ENCODE measurements at places on chromosomes 7 and 10.

DNA sequence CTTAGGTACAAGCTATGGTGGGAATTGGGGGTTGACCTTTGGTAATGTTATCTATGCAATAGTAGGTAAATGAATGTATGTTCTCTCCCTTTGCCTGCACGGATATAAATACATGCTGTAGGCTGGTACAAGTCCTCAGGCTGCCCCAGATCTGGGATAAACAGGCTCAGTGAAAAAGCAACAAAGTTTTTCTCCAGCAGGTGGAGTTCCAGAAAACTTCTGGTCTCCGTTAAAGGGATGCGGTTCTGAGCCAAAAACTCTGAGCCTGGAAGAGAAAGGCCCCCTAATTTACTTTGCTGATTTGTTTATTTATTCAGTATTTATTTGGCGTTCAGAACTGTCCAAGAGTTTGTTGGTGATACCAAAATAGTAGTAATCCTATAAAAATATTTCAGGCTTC lies 204.7 kb downstream of the ADRA2A start:
- DNase-seq = no peak

GRCh38 chr7:66146701-66147100 lies 32.1 kb downstream of the CRCP start:
- DNase-seq = no peak

GRCh38 chr7:100467638-100468373 lies 3.7 kb upstream of the SPACDR start:
- DNase-seq = no peak

DNA sequence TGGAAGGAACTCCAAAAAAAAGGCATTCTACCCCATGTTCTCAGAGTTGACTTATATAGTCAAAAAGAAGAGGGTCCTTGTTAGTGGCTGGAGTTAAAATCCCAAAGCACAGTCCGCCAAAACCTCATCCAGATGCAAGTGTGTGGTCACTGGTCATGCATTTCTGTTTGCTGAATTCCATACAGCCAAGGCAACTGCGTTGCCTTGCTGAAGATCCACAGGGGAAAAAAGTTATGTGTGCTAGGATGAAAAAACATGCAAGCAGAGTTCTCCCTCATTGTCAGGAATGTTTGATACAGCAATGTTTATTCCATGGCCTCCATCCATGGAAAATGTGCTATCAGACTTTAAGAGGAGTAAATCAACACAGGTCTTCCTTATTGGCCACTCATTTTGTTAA lies 213.1 kb downstream of the CREB5 start:
- no peak for DNase-seq

DNA sequence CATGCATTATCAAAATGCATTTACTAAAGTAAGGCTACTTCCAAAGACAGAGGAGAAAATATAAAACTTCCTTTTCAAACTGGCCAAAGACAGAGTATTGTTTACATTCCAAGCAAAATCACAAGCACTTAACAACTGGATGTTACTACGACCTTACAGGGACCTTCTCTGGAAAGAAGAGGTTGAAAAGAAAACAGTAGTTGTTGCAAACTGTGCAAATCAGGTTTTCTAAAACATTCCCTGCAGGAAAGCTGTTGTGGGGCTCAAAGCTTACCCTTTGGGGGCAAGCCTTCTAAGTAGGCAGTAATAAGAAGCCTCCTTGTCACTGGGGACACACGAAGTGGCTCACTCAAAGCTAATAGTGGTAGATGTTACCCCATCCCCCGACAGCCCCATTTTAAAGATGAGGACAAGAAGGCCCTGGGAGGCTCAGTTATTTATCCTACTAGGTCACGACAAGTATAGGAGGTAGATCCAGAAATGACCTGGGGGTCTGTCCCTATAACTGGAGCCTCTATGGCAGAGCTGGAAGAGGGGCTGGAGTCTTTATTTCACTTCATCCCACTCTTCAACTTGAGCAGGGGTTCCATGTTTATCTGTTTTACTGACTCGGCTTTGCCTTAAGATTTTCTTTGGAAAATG lies 46.6 kb downstream of the ATXN7L1 start:
- DNase-seq = no peak

DNA sequence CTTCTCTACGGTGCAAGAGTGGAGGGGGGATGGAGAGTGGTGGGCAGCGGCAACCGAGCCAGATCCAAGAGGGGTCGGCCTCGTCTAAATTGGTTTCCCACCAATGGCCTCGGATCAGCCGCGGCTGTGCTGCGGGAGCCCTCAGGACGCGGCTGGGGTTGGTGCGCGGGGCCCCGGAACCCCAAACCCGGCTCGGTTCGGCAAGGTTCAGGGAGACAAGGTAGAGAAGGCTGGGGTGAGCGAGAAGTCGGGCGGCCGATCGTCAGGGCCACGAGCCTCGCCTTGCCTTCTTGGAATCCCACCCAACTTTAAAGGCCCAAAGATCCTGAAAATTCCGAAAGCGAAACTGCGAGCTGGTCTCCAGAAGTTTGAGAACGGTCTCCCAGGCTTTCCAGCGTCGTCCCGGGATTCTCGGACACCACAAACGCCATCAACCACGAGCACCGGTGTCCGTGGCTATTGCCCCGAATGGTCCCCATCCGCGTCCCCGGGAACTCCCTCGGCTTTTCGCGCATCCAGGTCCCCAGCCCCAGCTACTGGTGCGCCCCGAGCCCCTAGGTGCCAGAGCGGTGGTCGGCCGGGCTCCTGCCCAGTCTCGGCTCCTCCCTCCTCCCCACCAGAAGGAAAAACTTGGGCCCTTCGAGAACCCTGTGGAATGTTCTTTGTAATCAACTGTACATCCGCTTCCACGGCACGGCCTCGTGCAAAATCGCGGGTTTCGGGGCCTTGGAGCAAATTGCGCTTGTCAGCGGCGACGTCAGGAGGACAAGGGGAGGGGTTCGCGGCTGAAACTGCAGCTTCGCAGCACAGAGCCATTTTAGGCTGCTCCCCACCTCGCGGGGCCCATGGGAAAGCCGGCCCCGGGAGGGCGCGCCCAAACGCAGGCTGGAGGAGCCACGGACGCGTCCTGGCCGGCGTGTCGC lies 3.2 kb downstream of the SFMBT2 start:
- peak; percentile 61 for DNase-seq

DNA sequence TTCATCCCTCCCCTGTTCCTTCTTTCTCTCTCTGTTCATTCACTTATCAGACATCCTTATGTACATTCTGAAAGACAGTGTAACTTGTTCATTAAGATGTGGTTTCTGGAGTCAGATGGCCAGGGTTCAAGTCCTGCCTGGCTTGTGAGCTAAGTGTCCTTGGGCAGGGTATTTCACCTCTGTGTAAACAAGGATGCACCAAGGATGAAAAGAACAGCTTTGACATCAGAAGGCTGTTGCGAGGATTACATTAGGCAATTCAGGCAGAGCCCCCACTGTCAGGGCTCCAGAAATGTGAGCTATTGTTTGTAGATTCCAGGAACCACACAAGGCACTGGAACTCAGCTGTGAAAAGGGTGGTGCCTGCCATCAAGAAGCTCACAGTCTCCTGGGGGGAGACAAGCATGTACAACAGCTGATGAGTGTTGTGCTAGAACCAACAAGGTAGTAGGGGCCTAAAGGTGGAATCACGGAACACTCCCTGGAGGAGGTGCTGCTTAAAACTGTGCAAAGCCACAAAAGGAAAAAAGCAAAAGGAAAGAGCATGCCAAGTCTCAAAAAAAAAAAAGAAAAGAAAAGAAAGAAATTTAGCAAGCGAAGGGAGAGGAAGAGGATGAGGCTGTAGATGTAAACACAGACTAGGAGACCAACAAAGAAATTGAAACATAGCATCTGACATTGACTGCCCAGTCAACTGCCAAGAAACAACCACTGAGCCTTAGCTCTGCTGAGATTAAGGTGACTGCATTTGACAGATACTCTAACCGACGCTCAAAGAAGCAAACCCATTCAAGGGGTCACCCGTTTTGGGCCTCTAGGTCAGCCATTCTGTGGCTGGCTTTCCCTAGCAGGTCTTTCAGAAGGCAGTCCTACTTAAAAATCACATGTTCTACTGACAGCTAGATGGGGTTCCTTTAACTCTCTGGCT lies 12.5 kb downstream of the PDLIM1 start:
- no peak for DNase-seq

GRCh38 chr10:47090903-47091302 lies 179.7 kb downstream of the PTPN20 start:
- DNase-seq = no peak

GRCh38 chr7:80528689-80529088 lies 16.8 kb upstream of the GNAT3 start:
- DNase-seq = no peak

DNA sequence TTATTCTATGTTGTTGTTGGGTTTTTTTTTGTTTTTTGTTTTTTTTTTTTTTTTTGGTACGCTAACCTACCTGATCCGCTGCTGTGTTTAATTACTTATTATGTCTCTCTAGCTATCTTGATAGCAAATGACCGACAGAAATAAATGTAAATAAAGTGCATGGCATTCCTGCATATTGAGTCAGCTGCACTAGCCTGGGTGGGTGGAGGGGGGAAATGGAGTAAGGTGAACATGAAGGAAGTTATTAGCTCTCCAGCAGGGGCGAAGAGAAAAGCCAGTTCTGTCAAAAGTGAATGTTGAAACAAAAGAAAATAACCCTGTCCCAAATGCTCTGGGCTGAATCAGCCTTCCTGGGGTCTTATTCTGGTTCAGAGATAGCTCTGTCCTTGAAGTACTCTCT lies 210.7 kb upstream of the MDFIC start:
- no peak for DNase-seq

- no peak for DNase-seq
These were observed 228.5 kb downstream of the CACNB2 start for GRCh38 chr10:18368682-18369081.

DNA sequence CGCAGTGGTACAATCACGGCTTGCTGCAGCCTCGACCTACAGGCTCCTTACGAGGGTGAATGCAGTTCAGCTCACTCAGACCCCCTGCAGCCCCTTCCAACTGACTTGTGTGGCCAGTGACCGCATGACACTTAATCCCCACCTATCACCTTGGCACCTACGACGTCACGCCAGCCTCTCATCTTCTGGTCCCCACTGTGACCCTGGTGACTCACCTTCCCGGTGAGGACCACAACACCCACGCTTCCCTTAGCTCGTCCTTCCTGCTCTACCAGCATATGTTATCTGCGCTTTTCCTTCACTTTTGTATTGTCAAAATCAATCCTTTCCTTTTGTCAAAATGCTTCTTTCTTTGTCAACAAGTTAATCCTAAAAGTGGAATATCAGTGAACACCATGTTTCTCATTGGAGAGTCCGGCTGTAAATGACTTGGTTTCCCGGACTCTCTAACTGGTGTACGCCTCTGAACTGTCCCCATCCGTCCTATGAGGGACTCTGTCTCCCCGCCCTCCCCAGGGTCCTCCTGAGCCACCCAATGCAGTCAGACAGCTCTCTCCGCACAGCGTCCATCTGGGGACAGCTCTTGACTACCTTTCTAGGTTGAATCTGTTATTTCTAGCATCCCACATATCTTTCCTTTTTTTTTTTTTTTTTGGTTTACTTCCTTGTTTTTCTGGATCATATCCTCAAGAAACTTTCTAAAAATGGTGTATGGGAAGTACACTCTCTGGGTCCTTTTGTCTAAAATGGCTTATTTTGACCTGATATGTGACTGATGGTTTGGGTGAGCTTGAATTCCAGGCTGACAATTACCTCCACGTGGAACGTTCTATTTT lies 37.3 kb downstream of the CFAP46 start:
- no peak for DNase-seq

- DNase-seq = no peak
These were observed 137.3 kb downstream of the ELMO1 start for GRCh38 chr7:37311355-37311754.

- DNase-seq = no peak
These were observed 142.6 kb downstream of the RNLS start for GRCh38 chr10:88440541-88440940.

DNA sequence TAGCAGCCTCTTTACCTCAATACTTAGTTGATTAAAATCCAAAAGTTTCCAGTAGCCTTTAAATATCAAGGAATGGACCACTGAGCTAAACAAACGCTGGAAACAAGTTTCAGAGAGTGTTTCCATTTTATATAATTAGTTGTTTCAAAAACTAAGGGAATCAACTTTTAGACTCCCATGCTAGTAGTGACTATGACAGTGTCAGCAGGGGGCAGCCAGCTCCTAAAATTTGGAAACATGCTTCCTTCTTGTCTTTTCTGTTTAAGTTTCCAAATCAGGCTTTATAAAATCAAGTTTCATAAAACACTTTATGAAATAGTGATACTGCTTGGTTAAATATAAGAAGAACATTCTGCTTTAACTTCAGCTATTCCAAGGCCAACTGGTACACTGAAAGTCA lies 138.2 kb upstream of the TMEM229A start:
- no peak for DNase-seq

DNA sequence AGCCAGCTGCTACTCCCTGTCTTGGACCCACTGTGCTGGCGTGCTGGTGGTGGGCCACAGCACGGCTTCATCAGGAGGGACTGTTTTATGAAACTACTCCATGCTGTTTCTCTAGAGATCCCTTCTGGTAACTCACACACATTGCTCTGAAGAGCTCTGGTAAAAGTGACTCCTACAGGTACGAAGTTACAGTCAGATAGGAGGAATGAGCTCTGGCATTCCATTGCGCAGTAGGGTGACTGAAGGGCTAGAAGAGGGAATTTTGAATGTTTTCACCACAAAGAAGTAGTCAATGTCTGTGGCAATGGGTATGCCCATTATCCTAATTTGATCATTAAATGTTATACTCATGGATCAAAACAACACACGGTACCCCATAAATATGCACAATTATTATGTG lies 609 bp downstream of the MAT1A start:
- DNase-seq = no peak

DNA sequence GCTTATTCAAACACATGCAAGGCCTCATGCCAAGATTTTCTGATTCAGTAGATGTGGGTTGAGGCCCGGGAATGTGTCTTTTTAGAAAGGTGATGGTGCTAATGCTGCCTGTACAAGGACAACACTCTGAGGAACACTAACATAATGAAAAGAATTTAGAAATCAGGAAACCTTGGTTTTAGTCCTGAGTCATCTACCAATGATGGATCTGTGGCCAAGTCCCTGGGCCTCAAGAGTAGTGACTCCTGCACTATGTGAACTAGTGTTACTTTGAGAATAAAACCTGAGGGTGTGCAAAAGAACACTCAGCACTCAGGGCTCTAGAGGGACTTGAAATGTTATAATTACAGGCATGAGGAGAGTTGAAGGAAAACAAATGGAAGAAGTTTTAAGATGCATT lies 741.7 kb upstream of the GALNT17 start:
- DNase-seq = no peak

DNA sequence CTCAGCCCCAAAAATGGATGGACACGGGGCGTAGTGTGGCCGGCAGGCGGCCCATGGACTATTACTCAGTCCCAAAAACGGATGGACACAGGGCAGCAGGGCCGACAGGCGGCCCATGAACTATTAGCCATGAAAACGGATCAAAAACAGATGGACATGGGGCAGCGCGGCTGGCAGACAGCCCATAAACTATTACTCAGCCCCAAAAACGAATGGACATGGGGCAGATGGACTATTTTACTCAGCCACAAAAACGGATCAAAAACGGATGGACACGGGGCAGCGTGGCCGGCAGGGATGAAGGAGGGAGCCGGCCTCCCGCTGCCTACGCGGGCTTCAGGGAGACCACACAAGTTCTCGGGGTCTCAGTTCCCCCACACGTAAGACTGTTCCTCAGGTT lies 32.9 kb downstream of the GPER1 start:
- DNase-seq = no peak

Measured in T-cell (primary cell).